ENCODE measurements at places on chromosomes 3 and 15. TPM values are rescaled to one million over a fixed set of nuclear protein-coding genes. Genes with fewer than 3 reads are reported as not detected.

The TMEM108 gene
- not detected for total RNA-seq

The PATL2 gene
- total RNA-seq: 0.72 TPM

The BRPF1 gene
- total RNA-seq: 7.8 TPM

The USP50 gene
- 0.72 TPM for total RNA-seq

The ABI3BP gene
- 108 TPM for total RNA-seq

The EFHB gene
- total RNA-seq: 1.1 TPM

The PODXL2 gene
- 3.4 TPM for total RNA-seq

The LIPC gene
- 1.7 TPM for total RNA-seq

The GPR62 gene
- not detected for total RNA-seq

The EFCC1 gene
- total RNA-seq: not detected

The SPESP1 gene
- 0.98 TPM for total RNA-seq

The OXTR gene
- total RNA-seq: 6.1 TPM

The IGSF11 gene
- total RNA-seq: not detected

The C2CD4B gene
- total RNA-seq: not detected

The RTP4 gene
- total RNA-seq: 2.8 TPM

The CCDC33 gene
- not detected for total RNA-seq

- DNase-seq: peak; percentile 9
Measured at GRCh38 chr15:90035095-90035839, 34.1 kb downstream of the ZNF710 start.

- no peak for DNase-seq
Measured at GRCh38 chr15:85737061-85737460, 57.7 kb downstream of the KLHL25 start.

- DNase-seq: no peak
Measured at GRCh38 chr3:160684368-160684740, 7.4 kb downstream of the ARL14 start.

GRCh38 chr15:85010386-85011159, 28.9 kb downstream of the PDE8A start:
- DNase-seq: peak; percentile 37

- DNase-seq: no peak
Measured at GRCh38 chr15:88998980-88999713, 86.0 kb upstream of the MFGE8 start.

GRCh38 chr3:89314454-89315098, 207.2 kb downstream of the EPHA3 start:
- DNase-seq: peak; percentile 16

DNA sequence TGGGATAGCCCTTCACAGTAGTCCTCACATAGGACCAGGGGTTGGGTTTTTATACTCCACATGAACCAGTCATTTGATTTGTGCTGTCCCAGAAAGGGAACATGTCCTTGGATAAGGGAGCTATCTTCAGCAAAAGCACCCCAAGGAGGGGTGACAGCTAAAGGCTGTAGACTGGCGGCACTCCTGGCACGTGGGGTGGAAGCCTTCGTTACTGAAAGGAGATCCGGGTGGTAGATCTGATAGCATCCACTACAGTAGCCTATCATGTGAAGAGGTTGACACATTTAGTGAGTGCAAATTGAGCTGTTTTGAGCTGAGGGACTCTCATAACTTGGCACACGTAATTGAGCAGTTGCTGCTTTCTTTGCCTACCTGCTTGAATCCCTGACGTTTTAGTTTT, 588.8 kb upstream of the GOLIM4 start:
- DNase-seq: no peak

GRCh38 chr3:153343988-153344782, 182.2 kb downstream of the RAP2B start:
- DNase-seq: no peak

GRCh38 chr3:115857518-115858136, 234.3 kb downstream of the GAP43 start:
- no peak for DNase-seq

DNA sequence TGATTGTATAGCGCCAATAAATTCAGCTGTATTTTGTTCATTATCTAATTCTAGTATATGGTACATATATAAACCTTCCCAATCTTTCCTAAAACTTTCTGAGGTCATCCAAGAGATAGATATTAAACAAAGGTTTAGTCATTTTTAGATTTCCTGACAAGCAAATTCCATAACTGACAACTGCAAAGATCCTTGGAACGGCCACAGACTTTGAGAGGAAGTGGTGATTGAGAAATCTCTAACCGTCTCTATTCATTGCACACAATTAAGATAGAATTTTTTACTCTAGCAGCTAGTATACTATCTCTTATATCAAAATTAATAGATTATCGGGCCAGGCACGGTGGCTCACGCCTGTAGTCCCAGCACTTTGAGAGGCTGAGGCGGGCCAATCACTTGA, 4.7 kb downstream of the CSNK1G1 start:
- peak; percentile 25 for DNase-seq

- DNase-seq: no peak
Measured at GRCh38 chr3:122331886-122332285, 6.8 kb downstream of the CSTA start.

DNA sequence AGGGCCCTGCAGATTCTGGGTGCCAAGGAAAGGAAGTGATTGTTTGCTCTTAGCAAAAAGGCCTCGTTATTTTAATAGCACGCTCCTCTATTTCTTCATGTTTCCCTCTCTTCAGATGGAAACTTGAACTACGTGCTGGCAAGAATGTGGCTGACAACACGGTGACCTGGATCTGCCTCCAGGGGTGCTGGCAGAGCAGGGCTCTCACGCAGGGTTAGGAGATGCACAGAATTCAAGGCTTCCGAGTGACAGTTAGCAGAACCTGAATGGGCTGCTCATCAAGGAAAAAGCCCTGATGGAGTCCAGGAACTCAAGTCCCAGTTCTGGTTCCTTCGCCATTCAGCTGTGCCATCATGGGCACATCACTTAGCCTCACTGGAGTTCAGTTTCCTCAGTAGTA, 22.7 kb downstream of the CYP19A1 start:
- no peak for DNase-seq

DNA sequence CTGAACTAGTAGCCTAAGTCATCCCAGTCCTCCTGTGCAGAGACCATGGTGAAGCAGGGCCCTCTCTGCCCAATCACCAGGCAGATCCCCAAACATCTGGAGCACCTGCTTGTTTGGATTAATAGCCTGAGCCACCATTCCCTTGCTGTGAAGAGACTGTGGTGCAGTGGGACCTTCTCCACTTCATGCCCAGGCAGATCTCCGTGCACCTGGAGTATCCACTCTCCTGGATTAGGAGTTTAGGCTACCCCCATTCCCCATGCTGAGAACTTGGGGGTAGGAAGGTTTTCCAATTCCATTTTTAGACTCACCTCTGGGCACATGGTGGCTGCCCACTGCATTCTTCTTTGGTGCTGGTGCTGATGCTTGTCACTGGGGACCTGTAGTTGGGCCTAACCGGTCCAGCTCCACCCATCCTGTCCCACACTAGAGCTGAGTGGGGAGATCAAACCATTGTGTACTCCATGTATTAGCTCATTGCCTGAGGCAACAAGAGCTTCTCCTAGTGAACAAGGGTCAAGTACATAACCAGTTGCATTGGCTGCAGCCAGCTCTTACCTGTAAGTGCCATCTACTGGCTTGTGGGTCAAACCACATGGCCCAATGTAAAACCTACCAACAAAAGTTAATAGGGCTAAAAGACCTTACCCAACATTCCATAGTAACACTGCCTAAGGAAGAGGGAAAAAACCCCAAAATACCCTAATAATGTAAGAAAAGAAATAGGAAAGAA, 382.5 kb upstream of the CBLB start:
- no peak for DNase-seq

- no peak for DNase-seq
Measured at GRCh38 chr15:64337761-64338160, 18.2 kb downstream of the CSNK1G1 start.

- DNase-seq: no peak
Measured at GRCh38 chr3:152499791-152500385, 231.2 kb downstream of the MBNL1 start.

DNA sequence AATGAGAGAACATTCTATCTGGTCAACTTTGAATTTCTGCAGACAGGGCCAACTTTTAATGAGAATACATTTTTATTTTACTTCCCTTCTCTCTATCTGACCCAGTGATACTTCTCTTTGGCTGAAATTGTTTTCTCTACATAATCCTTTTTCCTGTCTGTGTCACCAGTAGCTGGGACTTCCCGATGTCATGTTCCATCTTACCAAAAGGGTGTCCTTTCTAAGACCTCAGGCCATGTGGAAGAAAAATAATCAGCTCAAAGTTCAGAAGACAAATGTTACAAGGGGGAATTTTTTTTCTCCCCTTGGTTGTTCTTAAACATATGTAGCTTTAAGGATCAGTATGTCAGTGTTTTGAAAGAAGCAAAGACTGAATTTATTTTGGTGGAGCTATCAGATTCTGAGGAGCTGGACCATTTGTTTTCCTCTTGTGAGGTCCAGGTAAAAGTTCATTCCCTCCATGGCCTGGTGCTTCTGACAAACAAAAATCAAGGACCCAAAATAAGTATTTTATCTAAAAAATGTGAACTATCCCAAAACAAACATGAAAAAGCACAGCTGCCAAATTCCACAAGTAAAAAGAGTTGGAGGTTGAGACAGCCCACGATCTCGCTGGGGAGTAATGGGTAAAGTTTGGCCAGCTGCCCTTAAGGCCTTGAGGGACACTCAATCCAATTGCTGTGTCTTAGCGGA, 859.4 kb upstream of the NR2F2 start:
- DNase-seq: peak; percentile 82

- no peak for DNase-seq
Measured at GRCh38 chr3:133734305-133734704, 11.9 kb upstream of the TF start.

DNA sequence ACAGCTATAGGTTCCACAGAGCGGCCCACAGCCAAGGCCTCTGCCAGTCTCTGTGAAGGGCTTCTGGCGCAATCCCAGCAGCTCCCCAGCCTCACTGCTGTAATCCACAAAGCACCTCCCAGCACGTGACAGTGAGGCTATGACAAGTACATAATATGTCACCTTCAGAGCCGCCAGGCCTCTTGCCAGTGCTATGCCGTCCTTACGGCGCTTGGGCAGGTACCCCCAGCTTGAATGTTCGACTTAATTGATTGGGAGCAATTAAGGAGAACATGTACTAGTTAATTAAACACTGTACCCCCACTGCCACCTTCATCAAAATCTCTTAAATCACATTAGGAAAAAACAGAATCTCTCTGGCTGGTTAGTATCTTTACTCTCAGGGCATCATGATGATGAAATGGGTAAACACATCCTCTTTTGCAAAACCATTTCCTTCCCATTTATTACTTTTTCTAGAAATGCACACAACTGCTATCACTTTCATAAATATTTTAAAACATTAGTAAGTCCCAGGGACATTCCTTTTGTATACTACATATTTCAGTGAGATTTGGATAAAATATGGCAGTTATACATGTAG, 169.9 kb downstream of the XXYLT1 start:
- peak; percentile 52 for DNase-seq

GRCh38 chr3:15309662-15310335, 22.6 kb downstream of the SH3BP5 start:
- no peak for DNase-seq

DNA sequence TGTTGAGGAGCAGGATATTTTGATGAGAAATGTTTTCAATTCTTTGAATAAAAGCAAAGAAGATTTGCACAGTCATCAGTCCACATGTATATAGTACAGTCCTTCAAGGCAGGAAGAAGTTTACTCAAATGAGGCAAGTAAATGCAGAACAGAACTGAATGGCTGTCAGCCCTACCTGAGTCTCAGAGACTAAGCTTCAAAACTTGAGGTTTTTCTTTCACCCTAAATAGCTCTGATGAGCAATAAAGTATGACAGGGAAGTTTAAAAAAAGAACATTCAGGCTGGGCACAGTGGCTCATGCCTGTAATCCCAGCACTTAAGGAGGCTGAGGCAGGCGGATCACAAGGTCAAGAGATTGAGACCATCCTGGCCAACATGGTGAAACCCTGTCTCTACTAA, 232.5 kb downstream of the SUCLG2 start:
- no peak for DNase-seq

- DNase-seq: no peak
Measured at GRCh38 chr3:43883729-43884396, 193.1 kb downstream of the ABHD5 start.

- no peak for DNase-seq
Measured at GRCh38 chr3:152976239-152976638, 141.3 kb downstream of the P2RY1 start.

DNA sequence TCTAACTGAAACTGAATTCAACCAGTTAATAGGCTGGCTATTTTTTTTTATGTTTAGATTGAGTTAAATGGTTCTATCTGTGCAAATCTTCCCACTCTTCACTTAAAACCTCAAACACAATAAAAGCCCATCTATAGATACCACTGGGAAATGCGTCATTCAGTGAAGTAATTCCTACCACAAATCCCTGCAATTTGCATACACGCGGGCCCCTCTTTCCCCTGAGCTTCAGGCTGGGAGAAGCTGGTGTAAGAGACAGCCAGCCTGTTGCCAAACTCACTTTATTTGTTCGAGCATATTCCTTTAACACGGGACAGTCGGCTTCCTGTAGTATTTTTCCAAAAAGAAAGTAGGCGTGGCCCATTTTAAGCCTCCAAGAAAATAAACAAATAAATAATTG, 26.0 kb upstream of the MCTP2 start:
- no peak for DNase-seq

DNA sequence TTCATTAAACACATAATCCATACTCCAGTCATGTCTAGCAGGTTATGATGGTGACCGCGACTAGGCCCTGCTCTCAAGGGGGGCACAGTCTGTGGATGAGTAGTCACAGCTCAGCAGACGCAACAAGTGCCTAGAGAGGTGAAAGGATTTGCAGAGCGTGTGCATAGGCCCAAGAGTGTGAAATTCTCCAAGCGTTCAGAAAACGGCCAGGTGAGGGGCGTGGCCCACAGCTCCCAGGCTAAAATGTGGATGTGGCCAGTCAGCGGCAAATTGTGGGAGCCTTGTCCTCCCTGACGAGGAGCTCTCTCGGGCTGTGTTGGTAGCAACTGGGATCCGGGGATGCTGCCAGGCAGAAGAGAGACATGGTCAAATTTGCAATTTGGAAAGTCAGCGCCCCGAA, 46.4 kb upstream of the TSEN2 start:
- no peak for DNase-seq
